ENCODE measurements at places on chromosomes 7 and 10.

DNA sequence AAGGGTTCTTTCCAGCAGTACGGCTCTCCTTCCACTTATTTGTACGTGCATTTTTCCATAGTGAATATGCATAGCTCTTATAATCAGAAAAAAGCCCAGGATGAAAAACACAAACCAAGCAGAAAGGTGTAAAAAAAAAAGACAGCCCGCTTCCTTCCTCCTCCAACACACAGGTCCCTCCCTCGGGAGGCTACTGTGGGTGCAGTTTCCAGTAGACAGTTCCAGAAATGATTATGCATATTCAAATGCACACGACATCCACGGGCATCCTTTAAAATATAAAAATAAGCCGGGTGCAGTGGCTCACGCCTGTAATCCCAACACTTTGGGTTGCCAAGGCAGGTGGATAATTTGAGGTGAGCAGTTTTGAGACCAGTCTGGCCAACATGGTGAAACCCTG is 59.9 kb downstream of the TNRC18 start:
- no peak for DNase-seq

GRCh38 chr7:66078067-66078466 is 2.4 kb downstream of the ASL start:
- no peak for DNase-seq

GRCh38 chr10:117311261-117311660 is 64.0 kb downstream of the PDZD8 start:
- DNase-seq: no peak

DNA sequence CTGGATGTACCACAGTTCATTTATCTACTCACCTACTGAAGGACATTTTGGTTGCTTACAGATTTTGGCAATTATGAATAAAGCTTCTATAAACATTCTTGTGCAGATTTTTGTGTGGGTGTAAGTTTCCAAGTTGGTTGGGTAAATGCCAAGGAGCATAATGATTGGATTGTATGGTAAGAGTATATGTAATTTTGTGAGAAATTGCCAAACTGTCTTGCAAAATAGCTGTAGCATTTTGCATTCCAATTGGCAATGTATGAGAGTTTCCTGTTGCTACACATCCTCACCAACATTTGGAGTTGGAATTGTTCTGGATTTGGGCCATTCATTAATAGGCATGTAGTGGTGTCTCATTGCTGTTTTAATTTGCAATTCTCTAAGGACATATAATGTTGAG is 33.9 kb upstream of the HYAL4 start:
- no peak for DNase-seq

DNA sequence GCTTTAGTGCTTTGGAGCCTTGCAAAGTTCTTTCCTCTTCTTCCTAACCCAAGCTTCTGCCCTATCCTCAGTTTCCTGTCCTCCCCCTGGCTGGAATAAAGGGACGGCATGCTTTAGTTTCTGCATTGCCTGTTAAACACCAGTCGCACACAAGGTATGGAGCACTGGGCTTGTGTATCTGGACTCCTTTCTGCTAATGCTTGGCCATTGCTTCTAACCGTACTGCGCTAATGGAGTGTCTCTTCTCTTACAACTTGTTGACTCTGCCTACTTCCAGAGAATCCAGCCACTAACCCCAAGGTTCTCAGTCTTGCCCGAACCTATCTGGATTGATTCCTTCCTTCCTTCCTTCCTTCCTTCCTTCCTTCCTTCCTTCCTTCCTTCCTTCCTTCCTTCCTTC is 120.6 kb downstream of the REEP3 start:
- DNase-seq: no peak

DNA sequence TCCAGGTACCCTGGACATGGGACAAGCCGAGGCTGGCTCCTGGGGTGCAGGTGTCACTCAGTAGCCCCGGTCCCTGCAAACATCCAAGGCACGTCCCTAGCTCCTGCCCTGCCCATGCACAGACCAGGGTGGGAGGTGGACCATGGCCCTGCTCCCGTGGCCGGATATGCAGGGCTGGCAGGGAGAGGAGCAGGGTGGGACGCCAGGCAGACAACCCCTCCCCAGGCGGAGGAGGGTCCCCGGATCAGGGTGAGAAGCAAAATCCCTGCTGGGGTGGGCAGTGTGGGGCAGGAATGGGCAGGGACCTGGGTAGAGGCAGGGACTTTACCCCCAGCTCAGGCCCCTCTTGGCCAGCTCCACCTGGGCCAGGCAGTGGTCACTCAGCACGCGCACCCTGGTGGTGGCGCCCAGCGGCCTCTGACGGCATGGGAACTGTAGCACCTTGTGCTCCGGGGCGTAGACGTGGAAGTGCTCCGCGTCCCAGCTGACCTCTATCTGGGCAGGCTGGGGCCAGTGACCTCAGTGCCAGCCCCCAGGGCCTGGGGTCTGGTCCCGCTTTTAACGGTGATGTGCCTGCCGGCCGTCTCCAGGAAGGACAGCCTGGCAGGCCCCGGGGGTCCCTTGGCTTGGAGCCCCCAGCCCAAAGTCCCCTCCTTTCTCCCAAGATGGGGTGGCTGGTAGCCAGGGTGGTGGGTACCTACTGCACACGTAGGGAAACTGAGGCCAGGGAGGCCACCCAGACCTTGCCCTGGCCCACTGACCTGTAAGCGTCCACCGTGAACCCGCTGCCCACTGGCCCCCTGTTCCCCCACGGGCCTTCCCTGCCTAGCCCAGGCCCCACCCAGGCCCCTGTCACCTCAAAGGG is 1.2 kb downstream of the GRIFIN start:
- DNase-seq: no peak

DNA sequence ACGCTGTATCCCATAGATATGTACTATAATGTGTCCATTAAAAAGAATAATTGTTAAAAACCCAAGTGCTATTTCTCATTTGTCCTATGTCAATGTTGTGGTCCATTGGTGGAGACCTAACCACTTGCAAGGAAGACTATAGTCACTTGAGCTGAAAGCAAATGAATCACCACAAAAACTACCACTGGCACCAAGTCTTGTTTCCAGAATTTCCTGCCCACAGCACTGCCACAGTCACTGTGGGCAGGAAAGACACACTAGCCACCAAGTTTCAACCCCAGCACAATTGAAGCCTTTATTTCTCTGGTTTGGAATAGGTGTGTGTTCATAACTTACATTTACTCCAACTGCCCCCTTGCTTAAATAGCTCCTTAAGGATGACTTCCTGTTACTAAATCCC is 12.4 kb downstream of the DIP2C start:
- DNase-seq: no peak

- DNase-seq: no peak
These were observed 36.6 kb upstream of the PDLIM1 start for GRCh38 chr10:95327367-95327766.

GRCh38 chr10:130192276-130192848 is 56.2 kb downstream of the GLRX3 start:
- DNase-seq: no peak

- peak; percentile 72 for DNase-seq
These were observed 54.0 kb upstream of the KCNIP2 start for GRCh38 chr10:101897633-101898032.

- no peak for DNase-seq
These were observed 155.4 kb downstream of the ADK start for GRCh38 chr10:74306227-74306982.

- DNase-seq: no peak
These were observed 28.5 kb downstream of the PIP4K2A start for GRCh38 chr10:22685926-22686325.

- no peak for DNase-seq
These were observed 1.5 kb downstream of the HBP1 start for GRCh38 chr7:107170051-107170915.

DNA sequence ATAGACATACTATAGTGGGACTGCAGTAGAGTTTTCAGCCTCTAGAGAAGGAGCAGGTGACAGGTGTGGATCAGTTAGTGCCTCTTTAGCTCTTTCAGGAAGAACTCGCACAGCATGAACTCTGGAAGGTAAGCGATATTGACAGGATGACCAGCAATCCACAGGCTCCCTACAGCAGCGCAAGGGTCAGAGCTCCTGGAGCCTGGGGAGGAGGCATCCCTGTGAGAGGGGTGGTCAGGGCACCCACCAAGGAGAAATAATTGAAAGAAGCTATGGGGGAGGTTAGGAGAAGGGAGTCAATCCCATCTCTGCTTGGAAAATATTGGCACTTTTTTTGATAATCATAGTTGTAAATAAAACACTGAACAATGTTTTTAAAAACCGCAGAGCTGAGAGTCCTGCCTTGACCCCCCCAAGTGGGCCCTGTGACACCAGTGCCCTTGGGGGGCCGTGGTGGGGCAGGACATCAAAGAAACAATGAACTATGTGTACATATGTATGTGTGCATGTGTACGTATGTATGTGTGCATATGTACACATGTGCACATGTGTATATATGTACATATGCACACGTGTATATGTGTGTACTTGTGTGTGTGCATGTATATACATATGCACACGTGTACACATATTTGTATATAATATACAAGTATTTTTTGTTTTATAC is 13.8 kb downstream of the AKR1C3 start:
- DNase-seq: no peak

GRCh38 chr7:3464900-3465622 is 164.0 kb downstream of the SDK1 start:
- DNase-seq: no peak

DNA sequence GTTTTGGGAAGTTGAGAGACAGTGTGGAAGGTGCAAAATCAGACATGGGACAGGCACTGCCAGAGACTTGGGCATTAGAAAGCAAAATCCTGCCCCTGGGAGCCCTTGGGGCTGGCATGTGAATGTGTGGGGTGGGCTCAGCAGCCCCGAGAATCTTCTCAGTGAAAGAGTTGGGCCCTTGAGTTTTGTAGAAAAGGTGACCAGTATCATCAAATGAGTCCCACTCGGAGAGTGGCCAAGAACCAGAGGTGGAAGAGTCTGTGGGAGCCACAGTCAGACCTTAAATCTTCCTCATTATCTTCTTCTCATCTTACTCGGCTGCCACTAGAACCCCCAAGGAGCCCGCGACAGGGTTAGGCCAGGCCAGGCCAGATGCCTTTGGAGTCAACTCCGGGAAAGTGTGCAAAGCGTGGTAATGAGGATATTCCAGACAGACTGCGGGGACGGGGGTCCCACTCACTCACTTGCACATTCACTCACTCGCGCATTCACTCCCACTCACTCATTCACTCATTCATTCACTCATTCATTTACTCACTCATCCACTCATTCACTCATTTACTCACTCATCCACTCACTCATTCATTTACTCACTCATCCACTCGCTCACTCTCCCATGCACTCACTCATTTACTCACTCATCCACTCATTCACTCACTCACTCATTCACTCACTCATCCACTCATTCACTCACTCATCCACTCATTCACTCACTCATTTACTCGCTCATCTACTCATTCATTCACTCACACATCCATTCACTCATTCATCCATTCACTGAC is 74.9 kb downstream of the CARD11 start:
- DNase-seq: no peak

GRCh38 chr10:92377962-92378361 is 87.0 kb downstream of the MARCHF5 start:
- DNase-seq: no peak

DNA sequence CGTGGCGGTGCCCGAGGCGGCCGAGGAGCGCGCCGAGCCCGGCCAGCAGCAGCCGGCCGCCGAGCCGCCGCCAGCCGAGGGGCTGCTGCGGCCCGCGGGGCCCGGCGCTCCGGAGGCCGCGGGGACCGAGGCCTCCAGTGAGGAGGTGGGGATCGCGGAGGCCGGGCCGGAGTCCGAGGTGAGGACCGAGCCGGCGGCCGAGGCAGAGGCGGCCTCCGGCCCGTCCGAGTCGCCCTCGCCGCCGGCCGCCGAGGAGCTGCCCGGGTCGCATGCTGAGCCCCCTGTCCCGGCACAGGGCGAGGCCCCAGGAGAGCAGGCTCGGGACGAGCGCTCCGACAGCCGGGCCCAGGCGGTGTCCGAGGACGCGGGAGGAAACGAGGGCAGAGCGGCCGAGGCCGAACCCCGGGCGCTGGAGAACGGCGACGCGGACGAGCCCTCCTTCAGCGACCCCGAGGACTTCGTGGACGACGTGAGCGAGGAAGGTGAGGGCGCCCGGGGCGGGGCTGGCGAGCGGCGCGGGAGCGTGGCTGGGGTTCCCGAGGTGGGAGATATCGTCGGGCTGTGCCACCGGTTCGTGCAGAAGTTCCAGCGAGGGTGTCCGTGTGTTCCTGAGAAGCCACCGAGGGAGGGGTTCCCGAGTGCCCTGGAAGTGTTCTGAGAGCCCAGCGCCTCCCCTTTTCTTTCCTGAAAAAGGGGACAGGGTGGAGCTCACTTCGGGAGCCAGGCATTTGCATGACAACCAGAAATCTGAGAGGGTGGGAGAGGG is 495 bp downstream of the EIF3B start:
- no peak for DNase-seq

- DNase-seq: no peak
These were observed 55.6 kb upstream of the KMT2E start for GRCh38 chr7:104958371-104958865.

GRCh38 chr10:20935931-20936330 is 38.8 kb upstream of the NEBL start:
- DNase-seq: no peak

DNA sequence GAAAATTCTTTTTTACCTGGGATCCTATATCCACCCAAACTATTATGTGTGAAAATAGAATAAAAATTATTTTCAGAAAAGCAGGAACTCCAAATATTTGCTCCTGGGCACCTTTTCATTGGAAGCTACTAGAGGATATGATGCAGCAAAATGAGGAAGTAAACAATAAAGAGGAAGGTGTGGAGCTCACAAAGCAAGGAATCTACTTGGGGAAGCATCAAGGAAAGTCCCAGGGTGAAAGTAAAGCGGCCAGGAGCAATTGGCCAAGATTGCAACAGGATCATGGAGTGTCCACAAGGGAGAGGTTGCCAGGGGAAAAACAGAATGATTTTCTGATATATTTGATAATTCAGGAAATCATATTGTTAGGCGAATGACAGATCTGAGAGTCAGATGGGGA is 80.8 kb downstream of the CARD11 start:
- DNase-seq: no peak

DNA sequence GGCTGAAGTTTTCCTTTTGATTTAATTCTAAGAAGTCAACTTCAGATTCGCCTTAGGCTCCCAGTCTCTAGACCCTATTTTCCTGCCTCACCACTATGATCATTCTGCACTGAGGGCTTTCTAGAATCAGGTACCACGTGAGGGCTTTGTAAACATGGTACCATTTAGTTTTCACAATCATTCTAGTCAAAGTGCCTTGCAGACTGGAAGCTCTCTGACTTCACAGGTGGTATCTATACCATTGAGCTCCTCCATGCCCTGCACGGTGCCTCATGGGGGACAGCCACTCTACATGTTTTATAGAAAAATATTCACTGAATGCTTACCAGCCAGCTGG is 106.5 kb downstream of the ABLIM1 start:
- DNase-seq: no peak

Measured in LNCaP clone FGC (cell line).